ENCODE measurements at places on chromosomes 13 and 19. TPM values are rescaled to one million over a fixed set of nuclear protein-coding genes. Genes with fewer than 3 reads are reported as not detected.

PIH1D1 gene
- 50.2 TPM for total RNA-seq

CIC gene
- 57.9 TPM for total RNA-seq

CEACAM1 gene
- 25.6 TPM for total RNA-seq

PARP4 gene
- 42.3 TPM for total RNA-seq

DNA sequence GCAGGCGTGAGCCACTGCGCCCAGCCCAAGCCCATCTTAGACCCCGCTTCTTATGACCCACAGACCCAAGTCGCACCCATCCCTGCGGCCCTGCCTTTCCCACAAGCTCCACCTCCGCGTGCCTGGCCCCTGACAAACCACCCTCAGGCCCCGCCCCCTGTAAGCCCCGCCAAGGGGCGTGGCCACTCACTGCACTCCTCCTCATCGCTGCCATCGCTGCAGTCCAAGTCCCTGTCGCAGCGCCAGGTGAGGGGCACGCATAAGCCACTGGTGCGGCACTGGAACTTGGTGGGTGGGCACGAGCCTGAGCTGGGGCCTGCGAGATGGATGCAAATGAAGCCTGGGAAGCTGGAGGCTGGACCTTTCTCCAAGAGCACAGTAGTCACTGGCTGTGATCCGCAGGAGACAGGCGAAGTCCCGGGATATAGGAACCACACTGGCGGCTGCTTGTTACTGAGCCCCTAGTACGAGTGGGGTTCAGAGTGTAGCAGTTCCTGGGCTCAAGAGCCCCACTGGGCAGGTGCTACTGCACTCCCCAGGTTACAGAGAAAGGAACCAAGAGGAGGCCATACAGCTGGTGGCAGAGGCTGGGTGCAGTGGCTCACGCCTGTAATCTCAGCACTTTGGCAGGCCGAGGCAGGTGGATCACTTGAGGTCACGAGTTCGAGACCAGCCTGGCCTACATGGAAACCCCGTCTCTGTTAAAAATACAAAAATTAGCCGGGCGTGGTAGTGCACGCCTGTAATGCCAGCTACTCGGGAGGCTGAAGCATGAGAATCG is 3.1 kb downstream of the CD320 start:
- DNase-seq = peak; percentile 87

GRCh38 chr13:100513987-100514670 is 74.5 kb downstream of the GGACT start:
- DNase-seq = no peak
